SK-N-SH (cell line): ENCODE measurements at places on chromosomes 7 and 10.
A peak's percentile ranks its signal among the peaks of the same experiment; 100 is the strongest.

- no peak for DNase-seq
Observed at GRCh38 chr10:21791276-21791675, 212.3 kb downstream of the DNAJC1 start.

- DNase-seq: no peak
Observed at GRCh38 chr10:116848944-116849247, 403 bp upstream of the ENO4 start.

DNA sequence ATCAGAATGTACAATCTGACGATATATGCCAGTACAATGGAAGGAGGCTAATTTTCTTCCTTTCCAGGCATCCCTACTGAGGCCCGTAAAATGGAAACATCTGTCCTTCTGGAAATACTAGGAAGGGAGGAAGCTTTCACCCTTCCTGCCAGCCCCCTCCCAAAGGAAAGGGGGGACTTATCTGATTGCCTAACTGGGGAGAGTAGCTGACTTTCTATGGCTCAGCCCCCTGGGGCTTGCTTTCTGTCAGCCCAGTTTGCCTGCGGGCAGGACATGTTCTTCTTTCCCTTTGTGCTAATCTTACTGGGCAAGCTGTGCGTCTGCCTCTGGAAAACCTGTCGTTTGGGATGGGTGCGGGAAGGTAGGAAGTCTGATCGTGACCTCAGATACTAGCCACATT is 508.9 kb downstream of the SUGCT start:
- DNase-seq: peak; percentile 79

- peak; percentile 21 for DNase-seq
Observed at GRCh38 chr7:102313997-102314780, 27.5 kb downstream of the SH2B2 start.

DNA sequence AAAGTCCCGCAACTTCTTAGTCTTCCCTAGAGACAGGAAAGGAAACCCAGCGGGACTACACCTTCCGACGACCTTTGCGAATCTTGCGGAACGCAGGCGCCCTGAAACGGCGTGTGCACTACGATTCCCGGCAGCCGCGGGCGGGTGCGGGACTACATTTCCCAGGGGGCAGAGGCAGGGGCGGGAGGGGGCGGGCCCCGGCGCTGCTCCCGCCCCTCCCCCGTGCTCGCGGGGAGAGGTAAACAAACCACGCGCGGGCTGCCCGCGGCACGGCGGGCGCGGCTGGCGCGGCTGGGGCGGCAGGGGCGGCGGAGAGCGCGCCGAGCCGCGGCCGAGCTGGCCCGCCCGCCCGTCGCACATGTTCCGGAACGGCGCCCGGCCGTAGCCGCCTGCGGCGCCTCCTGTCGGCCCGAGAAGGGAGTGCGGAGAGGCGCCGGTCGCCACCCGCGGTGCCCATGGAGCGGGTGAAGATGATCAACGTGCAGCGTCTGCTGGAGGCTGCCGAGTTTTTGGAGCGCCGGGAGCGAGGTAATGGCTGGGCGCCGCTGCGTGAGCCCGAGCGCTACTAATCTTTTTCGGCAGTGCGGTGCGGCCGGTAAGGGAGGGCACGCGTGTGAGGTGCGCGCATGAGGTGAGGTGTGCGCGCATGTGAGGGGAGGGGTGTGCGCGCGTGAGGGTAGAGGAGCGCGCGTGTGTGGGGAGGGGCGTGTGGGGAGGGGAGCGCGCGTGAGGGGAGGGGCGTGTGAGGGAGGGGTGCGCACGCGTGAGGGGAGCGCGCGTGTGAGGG is 18.5 kb downstream of the MXI1 start:
- DNase-seq: peak; percentile 93

GRCh38 chr10:122249991-122250750 is 20.9 kb upstream of the BTBD16 start:
- DNase-seq: no peak

- DNase-seq: no peak
Observed at GRCh38 chr10:73601486-73601921, 10.4 kb upstream of the USP54 start.

- DNase-seq: no peak
Observed at GRCh38 chr10:103445767-103446567, 6.2 kb downstream of the CALHM2 start.

- DNase-seq: no peak
Observed at GRCh38 chr10:127908106-127908958, 1.4 kb downstream of the PTPRE start.

DNA sequence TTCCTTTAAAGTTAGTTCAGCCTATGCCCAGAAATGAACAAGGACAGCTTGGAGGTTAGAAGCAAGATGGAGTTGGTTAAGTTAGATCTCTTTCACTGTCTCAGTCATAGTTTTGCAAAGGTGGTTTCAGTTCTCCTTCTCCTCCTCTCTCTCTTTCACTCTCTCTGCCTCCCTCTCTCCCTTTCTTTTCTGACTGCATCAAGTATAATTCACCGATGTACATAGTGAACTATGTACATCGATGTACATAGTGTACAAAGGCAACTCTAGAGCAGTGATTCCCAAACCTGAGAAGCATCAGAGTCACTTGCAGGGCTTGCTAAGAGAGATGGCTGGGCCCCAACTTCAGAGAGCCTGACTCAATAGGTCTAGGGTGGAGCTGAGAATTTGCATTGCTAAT is 1259.7 kb downstream of the TYW1 start:
- no peak for DNase-seq

DNA sequence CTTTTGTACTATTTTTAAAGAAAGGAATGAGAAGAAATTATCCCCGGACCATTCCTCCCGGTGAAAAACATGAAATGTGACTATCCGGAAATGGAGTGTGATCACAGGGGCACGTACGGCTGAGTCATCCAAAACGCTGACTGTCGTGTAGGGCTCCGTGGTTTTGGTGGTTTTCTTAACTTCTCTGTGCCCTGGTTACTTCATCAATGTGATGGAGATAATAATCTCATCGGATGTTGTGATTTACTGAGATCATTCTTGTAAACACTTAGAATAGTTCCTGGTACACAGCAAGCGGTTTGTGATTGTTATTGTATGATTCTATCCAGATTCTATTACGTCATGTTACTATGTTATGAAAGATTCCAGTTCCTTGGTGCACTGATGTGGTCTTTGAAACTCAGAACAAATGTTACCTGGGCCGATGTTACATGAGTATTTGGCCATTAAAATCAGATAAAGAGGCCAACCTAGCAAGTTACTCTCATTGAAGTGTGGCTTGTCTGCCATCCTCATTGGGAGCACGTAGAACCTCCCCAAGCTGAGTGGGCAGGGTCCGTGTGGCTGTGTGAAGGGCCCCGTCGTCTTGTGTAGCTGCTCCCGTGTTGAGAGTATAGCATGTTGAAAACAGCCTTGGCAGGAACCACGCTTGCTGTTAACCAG is 99.5 kb downstream of the CAMK1D start:
- DNase-seq: no peak

- DNase-seq: no peak
Observed at GRCh38 chr10:112447620-112447928, 559 bp downstream of the VTI1A start.

- DNase-seq: peak; percentile 79
Observed at GRCh38 chr10:128152741-128153580, 26.7 kb upstream of the MKI67 start.

DNA sequence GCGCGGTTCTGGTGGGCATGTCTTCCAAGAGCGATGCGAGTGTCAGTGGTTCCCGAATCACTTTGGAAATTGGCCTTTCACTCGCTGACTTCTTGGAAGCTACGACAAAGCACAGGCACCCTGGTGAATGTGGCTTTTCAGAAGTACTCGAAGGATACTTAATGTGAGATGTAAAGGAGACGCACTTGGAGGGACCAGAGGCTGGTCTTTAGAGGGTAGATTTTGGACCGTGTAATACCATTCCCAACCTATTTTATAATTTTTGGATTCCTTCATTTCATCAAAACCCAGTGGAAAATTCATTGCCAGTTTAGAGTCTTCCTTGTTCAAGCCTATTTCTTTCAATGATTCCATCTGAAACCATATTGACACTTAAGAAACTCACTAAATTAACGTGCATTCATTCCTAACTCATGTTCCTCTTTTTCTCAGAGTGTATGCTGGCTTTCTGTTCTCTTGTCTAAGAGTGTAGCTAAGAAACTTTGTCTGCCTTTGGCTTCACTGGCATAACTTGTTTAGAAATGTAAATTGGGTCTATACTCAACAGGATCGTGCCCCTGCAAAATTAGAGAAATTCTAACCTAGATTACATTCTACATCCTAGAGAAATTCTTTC is 645 bp upstream of the COPG2 start:
- DNase-seq: no peak

GRCh38 chr7:126398285-126398684 is 854.5 kb downstream of the GRM8 start:
- no peak for DNase-seq

DNA sequence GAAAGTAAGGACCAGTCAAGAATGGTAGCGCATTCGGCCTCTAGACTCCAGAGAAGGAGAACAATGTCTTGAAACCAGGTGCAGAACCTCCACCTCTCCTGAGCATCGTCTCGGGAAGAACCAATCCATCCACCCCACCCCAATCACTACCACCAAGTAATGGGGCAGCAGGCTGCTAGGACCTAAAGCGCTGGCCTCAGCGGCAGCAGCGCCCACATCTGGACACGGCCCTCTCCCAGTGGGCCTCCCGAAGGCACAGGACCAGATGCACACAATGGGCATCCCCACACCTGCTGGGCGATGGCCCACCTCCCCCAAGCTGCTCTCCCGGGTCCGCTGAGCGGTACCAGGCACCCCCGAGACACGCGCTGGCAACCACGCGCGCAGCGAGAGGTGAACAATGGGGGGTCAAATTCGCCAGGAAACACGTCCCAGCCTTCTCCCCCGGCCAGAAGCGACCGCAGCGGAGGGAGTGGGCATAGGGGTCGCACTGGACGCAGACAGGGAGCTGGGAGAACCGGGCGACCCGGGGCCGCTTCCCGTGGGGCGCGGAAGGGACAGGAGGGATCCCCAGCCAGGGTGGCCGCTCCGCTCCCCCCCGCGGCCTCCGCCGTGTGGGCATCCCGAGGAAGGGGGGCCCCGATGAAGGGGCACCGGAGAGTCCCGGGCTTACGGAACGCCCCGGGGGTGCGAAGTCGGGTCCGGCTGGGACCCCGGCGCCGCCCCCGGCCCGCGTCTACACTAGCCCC is 506 bp downstream of the CTTNBP2 start:
- DNase-seq: no peak

- DNase-seq: no peak
Observed at GRCh38 chr7:114997487-114998404, 75.9 kb downstream of the MDFIC start.

DNA sequence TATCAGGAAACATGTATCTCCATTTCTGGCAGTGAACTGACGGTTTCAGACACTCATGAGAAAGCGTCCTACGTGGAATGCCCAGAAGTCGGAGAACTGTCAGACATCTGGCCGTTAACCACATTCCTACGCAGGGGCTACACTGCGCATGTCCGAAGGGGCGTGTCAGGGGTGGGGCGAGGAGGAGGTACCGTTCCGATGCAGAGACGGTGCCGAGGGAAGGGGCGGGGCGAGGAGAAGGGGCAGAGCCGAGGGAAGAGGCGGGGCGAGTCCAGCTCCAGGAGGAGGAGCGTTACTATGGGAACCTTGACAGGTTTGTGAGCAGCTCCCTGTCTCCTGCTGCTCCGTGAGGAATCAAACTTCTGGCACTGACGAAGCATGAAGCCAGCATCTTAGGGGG is 366.9 kb upstream of the NUPR2 start:
- DNase-seq: peak; percentile 55

DNA sequence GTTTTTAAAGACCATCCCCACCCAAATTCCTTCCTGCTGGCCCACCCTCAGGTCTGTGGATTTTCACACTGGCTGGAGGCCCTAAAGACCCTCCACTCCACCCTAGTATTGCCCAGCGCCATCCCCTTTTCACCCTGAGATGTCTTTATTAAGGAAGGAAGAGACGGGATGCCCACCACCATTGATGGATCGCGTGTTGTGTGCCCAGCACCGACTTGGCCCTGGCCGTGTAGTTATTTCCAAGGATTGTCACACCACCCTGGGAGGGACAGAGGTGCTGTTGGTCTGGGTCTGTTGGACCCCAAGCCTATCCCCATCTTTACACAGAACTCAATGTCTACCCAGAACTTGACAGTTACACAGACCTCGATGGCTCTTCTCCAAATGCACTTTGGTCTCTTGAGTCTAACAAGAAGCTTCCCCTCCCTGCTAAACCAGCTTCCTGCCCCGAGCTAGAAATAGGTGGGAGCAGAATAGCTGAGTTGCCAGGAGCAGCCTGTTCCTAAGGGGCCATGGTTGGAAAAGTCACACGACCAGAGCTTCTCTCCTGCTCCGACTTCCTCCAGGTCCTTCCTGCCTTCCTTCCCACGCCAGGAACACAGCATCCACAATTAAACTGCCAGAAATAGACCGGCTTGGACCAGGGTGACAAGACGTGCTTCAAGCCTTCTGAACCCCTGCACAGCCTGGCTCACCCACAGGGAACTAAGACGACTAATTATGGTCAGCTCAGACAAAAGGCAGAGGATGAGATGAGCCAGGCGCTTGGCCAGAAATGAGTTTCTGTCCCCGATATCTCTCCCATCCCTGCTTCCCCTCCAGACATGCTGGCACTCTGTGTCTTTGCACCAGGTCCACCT is 139.5 kb upstream of the CHST15 start:
- peak; percentile 80 for DNase-seq

DNA sequence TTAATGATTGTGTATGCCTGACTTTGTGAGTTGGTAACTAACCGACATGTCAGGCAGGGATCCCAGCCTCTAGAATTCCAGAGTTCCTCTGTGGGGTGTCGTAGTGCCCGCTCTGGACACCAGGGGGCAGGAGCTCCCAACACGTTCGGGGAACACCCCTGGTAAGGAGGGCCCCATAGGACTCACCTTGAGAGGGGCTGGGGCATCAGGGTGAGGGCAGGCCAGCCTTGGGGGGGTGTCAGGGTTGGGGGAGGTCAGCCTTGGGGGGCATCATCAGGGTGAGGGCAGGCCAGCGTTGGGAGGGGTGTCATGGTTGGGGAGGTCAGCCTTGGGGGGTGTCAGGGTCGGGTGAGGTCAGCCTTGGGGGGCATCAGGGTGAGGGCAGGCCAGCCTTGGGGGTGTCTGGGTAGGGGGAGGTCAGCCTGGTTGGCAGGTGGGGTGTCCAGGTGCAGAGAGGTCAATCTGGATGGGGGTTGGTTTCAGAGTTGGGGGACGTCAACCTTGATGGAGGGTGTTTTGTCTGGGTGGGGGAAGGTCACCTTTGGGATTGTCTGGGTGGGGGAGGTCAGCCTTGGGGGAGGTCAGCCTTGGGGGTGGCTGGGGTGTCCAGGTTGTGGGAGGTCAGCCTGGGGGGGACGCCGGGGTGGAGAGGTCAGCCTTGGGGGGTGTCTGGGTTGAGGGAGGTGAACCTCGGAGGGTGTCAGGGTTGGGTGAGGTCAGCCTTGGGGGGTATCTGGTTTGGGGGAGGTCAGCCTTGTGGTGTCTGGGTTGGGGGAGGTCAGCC is 45.6 kb upstream of the SUN1 start:
- DNase-seq: peak; percentile 95

GRCh38 chr10:62081341-62082270 is 180.1 kb downstream of the ARID5B start:
- DNase-seq: no peak

GRCh38 chr10:127196282-127197153 is at the start of gene INSYN2A:
Gene INSYN2A, minus strand, starts transcription at chr10:127196591. Its CDS starts 20,196 bp downstream, at chr10:127176395.
- DNase-seq: peak; percentile 78
